ENCODE measurements at places on chromosomes 6 and 20. TPM values are rescaled to one million over a fixed set of nuclear protein-coding genes. Genes with fewer than 3 reads are reported as not detected.

The DNPH1 gene
- 81.6 TPM for total RNA-seq

The BPI gene
- total RNA-seq = not detected

The C6orf118 gene
- total RNA-seq = not detected

The WTAP gene
- 146 TPM for total RNA-seq

The STMND1 gene
- not detected for total RNA-seq

The AGER gene
- not detected for total RNA-seq

GRCh38 chr20:3323398-3323797, 84.1 kb downstream of the DNAAF9 start:
- DNase-seq = peak; percentile 22

GRCh38 chr6:147950623-147950987, 392.0 kb upstream of the SASH1 start:
- DNase-seq = peak; percentile 39

DNA sequence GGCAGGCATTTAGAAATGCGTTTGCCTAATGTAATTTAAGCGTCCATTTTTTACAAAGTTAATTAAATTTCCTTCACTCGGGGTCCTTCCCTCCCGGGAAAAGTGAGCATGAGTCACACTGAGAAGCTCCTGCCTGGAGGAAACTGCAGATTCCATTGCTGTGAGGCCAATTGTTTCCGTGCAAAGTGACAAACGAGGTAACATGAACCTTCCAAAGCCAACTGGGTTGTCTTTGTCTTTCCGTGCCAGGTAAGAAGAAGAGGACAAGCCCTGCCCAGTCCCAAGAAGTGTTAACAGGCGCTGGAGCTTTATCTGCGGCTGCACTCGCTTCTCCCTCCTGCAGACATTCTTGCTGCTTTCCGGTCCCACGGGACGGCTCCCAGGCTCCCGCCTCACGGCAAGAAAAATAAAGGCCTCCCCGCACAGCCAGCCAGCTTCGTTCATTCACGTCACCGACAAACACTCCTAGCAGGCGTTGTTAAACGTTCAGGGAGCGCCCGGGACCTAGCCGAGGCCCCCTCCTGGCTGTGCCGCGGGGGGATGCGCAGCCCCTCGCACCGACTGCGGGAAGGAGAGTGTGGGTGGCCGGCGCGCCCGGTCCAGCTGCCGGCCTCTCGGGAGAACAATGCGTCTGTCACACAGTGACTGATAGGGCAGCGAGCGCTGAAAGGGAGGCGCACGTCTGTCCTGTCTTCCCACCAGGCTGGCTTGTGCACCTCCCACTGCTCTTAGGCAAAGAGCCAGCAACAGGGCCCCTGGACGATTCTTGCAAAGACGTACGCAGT, 61.5 kb upstream of the HDDC2 start:
- peak; percentile 64 for DNase-seq

GRCh38 chr20:1298166-1298565, 30.8 kb downstream of the SDCBP2 start:
- no peak for DNase-seq

- no peak for DNase-seq
Measured at GRCh38 chr6:140548366-140548765, 1173.9 kb upstream of the CITED2 start.

DNA sequence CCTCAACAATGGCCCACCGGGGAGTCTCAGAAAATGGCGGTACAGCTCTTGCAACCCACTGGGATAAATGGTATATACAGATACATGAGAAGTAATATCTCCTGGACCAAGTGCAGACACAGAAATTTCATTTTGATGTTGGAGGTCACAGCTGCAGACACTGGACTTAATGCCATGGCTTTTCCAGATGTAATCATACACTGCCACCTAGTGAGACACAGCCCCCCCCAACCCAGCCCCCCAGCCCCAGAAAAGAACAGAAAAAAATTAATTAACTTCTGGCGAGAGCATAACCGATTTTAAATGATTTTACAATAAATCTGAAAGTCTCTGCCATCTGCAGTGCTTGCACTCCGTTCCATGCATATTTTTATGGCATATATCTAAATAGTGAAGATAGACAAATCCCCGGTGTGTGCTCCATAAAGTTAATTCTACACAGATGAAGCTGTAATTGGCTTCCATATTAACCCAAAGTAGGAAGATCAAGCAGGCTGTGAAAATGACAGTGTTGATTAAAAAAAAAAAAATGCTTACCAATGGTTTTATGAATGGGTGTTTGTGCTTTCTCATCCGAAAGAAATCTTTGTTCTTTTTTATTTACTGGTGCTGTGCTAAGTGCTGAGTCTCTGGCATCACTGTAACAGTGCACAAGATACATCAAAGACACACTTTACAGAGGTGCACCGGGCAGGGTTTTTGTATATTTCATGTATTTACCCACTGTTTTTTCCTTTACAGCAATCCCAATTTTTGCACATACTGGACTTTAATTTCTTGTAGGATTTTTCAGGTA, 804.1 kb downstream of the TFAP2A start:
- DNase-seq = no peak

DNA sequence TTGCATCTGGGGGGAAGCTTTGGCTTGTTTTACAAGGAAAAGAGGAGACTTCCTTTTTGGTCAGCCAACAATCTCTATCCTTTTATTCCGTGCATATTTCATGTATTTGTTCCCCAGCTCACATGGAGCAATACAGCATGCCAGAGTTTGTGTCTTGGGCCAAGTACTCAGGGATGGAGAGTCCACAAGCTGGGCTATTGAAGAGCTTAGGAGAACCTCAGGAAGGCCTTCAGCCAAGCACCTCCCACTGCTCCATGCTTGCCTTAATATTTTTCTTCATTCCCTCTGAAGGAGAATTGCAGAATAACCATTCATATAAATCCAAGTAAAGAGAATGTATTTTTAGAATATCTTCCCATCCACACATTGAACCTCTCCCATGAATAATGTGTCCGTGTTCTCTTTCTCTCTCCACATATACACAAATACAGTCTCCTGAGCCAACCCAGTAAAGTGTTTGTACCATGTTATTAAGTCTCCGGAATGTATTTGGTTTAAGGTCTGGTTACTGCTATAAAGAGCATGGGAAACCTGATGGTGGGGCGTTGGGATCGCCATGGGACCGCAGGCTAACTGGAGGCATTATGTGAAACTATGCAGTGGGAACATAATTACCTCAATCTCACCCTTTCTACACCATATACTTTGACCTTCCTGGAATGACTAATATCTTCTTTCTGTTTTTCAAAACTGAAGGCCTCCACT, 3.0 kb downstream of the LAMA4 start:
- DNase-seq = peak; percentile 93

DNA sequence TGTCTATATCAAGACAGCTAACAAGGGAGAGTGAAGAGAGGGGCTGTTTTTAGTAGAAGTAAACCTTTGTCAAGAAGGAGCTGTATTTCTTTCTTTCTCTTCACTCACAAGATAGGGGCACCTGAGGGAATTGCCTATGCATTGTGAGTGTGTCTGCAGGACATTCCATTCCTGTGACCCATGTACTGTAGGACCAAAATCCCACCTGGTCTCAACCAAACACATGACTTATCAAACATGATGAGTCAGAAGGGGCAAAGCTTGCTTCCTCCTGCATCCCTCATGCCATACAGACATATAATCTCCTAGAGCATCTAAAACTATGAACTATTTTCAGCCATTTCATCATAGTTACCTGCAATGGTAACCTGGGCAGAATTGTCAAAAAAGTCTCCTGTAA, 21.8 kb downstream of the PKHD1 start:
- DNase-seq = peak; percentile 88

GRCh38 chr6:150445486-150445885, 76.7 kb downstream of the IYD start:
- DNase-seq = no peak

DNA sequence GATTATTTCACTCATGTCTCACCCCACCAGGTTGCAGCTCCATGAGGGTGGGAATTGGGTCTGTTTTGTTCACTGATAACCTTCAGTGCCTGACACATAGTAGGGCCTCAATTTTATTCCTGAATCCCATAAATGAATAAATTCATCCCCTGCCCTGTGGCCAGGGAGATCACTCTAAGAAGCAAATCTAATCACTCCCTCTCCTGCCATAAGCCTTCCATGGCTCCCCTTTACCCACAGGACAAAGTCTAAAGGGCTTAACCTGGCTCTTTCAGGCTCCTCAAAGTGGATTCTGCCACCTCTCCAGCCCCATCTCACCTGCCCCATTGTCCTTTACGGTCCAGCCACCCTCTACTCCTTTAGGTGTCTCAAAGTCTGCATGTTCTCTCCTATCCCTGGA, 141.8 kb upstream of the PTPN1 start:
- DNase-seq = no peak

DNA sequence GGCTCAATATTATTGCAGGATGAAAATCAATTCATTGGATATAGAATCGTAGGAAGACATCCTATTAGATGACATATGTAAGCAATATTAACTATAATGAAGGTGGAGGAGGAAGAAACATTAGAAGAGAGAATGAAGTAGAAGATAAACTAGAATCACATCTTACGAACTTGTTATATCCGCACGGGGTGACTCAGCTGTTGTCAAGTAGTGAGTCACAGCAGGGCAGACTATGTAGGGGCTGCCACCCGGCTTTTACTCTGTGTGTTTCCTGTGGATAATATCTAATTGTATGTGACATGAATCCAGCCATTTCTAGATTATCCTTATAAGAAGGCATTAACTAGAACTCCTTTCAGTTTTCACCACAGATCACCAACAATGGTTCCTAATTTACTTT, 520.2 kb downstream of the DOK5 start:
- DNase-seq = peak; percentile 49

GRCh38 chr6:114220241-114220640, 122.6 kb downstream of the HS3ST5 start:
- no peak for DNase-seq

DNA sequence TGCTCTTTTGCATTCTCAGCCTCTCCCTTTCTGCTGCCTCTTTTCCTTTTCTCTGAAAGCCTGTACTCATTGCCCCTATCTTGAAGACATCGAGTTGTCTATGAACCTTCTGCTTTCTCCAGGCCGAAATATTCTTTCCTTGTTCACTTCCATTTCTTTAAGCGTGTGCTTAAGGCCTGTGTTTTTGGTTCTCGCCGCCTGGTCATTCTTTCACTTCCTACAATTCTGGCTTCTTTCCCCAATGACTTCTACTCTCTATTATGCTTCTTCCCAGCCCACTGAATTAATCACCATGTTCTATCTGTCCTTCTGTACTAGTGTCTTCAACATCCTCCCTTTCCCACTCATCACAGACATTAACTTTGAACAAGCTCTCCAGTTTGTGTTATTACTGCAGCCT, 69.6 kb downstream of the C6orf52 start:
- no peak for DNase-seq

DNA sequence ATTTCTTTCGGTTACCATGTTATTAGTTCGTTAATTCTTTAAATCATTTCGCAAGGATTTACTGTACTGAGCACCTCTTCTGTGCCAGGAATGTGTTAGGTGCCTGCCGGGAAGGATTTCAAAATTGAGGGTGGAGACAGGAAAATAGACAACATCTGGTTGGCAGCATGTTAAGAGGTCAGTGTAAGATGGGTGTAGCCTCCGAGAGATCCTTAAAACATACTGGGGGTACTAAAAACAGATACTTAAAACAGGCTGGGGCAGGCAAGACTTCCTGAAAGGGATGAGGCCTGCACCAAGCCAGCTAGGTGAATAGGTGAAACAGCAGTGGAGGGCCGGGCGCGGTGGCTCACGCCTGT, 178.0 kb upstream of the SGK1 start:
- DNase-seq = peak; percentile 55

DNA sequence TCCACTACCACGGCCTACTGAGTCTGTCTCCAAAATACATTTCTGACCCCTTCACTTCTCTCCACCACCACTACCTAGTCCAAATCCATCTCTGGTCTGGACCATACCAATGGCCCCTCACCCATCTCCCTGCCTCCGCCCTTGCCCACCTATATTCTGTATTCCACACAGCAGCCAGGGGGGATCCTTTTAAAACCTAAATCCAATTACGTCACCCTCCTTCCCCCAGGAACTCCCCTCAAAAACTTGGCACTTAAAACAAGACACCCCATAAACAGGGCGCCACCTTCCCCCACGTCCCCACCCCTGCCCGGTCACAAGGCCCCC, 680 bp downstream of the PDRG1 start:
- no peak for DNase-seq

DNA sequence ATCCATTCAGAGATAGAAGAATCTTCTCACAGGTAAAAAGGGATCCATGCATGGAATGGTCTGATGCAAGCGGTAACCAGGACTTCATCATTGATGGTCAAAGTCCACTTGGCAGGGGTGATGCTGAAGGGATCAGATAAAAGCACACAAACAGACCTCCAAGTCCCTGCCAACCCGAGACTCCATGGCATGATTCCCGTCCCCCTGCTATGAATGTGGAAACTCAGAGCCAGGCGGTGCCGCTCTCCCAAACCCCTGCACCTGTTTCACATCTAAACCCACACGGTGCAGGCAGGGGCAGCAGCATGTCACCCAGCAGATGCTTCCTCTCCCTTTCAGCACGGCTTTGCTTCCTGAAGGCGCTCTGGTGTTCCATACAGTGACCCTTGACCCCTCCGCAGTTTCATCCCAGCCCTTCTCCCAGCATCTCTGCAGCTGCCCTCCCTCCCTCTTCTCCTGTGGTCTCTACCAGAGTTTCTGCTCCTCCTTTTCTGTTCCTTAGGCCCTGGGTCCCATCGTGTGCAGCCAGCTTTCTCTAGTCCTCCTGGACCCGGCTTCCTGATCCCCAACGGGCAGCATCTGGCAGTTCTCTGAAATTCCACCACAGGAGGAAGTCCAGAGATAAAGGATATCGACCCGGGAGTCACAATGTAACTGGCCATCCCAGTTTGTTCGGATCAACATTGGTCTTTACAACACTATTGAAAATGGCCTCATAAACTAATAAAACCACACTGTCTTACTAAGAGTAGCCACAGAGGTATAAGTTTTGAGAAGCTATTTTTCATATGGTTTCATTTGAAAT, 235.0 kb downstream of the TTLL2 start:
- DNase-seq = peak; percentile 11

DNA sequence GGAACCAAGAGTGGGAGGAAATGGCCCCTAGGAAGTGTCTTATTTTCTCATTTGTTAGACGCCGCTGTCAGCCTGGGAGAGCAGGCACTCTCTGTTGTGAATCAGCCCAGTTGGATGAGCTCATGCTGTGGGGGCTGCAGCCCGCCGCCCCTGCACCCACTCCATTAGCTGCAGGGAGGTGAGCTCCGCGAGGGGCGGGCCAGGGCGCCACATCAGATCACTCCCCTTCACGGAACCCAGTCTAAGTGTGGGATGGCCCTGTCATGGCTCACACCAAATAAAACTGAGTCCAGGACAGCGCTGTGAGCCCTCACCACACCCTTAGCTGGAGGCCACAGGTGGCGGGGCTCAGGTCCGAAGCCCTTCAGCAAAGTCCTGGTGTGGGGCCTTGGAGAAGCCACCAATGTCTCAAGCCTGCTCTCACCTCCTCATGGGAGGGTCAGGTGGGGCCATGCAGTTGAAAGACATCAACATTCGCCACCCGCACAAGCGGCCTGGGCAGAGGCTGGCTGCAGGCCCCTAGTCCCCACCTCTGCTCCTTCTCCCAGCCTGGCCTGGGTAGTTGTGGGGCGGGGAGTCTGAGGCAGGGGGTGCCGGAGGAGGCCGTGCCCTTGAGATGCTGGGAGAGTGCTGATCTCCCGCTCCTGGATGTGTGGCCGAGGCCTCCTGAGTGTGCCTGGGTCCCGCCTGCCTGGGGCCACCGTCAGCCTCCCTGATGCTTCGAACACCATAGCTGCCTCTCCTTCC, 66.2 kb upstream of the SLCO4A1 start:
- DNase-seq = no peak

- DNase-seq = no peak
Measured at GRCh38 chr6:99514089-99514488, 1.1 kb downstream of the USP45 start.

GRCh38 chr6:118509009-118509617, 39.0 kb upstream of the PLN start:
- DNase-seq = peak; percentile 13
